Activated CD8-positive, alpha-beta memory T cell treated with anti-CD3 and anti-CD28 coated beads, Interleukin-2, amount 50 U/mL, for 48 hours (primary cell): ENCODE measurements at places on chromosomes 6 and 20.
A peak's percentile ranks its signal among the peaks of the same experiment; 100 is the strongest.

GRCh38 chr6:47097092-47097945 lies 55.2 kb upstream of the ADGRF1 start:
- DNase-seq = no peak

GRCh38 chr6:29933955-29934354 lies 8.4 kb upstream of the HLA-A start:
- no peak for DNase-seq

GRCh38 chr6:3701631-3702030 lies 49.9 kb downstream of the PXDC1 start:
- DNase-seq = no peak

- no peak for DNase-seq
Measured at GRCh38 chr20:59792300-59792699, 141.1 kb downstream of the SYCP2 start.

DNA sequence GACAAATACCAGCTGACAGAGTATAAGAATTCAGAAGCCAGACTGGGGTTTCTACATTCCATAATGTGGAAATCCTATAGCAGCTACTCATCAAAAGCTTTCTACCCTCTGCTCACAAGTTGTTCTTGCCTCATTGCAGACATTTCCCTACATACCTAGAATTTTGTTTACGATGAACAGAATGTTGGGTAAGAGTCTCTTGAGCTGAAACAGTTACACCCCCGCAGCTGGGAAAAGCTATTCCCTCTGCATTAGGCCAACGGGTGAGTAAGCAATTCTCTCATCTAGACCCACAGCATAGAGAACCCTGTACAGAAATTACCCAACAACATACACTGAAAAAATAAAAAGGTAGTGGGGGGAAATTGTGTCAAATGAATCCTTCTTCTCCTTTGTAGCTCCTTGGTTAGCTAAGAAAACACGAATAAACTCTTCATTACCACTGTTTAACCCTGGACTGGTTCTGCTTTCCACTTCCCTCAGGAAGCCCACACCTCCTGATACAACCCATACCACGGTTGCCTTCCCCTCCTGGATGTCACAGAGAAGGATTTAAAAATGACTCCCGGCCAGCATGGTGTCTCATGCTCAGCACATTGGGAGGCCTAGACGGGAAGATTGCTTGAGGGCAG lies 215.0 kb upstream of the SHLD1 start:
- DNase-seq = no peak

- no peak for DNase-seq
Measured at GRCh38 chr20:18665135-18665534, 77.3 kb downstream of the DTD1 start.

GRCh38 chr20:1205802-1206201 lies 2.5 kb downstream of the C20orf202 start:
- DNase-seq = no peak

DNA sequence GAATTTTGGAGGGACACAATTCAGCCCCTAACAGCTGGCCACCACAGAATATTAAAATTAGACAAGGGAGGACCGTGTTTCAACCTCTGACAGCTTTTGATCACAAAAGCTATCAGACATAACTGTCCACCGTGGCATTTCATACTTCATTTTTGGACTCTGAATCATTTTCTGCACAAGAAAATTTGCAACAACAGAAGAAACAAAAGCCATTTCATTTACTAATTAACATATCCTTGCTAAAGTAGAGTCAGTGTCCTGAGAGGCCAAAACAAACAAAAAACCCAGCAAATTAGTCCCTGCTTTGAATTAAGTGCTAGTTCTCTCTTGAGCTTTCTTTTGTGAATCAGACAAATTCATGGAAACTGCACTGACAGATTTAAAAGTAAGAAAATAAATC lies 17.6 kb upstream of the COL12A1 start:
- DNase-seq = no peak

DNA sequence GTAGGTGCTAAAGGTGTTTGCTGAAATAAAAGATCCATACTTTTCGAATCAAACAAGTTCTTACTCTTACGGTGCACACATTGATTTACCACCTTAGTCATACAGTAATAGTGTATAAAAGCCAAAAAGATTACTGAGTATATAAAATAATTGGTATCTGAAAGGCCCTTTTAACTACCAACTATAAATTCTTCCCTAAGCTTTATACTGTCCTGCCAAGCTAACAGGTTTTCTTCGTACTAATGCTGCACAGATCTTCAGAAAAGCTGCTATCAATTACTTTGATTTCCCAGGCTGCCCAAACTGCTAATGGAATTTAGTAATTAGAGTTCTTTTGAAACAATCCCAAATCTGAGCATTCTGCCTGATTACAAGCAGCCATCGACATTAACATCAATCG lies 97.5 kb downstream of the PRKN start:
- DNase-seq = no peak

DNA sequence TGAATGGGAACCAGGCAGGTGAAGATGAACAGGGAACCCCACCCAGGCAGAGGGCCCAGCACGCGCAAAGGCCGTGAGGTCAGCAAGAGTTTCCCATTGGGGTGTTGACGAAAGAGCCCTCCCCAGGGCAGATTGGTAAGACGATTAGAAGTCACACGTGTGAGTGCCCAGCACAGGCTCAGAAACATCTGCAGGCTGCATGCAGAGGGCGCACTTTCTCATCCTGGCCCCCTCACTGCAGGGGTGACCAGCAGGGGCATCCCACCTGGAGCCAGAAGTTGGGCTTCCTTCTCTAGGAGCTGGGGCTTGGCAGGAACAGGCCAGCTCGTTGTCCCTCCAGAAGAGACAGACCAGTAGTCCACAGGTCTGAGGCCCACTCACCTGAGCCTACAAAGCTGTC lies 38.4 kb downstream of the VSTM2L start:
- DNase-seq = peak; percentile 45

GRCh38 chr20:8858181-8858787 lies 210.6 kb upstream of the PLCB4 start:
- DNase-seq = no peak

DNA sequence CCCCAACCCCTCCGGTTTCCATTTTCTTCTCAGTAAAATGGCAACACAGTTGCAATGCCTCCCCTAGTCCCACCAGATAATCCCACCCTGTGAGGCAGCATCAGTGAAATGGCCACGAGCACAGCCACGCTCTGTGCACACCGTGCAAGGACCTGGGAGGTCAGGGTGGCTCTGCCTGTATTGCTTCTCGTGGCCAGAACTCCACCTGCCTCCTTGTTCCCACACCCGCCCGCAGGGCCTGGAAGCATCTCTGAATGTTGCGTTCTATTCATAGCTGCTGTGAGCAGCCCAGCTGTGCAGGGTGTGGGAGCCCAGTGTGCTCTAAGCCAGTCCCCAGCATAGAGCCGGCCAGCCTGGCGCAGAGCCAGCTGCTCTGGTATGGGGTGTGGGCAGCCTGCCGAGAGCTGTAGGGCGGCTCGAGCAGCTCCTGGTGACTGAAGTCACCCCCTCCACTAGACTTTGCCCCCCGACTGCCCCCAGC lies 161.1 kb downstream of the DLL1 start:
- peak; percentile 39 for DNase-seq

GRCh38 chr20:47306755-47307370 lies 49.6 kb downstream of the ZMYND8 start:
- no peak for DNase-seq
